ENCODE measurements at places on chromosomes 2 and 18. TPM values are rescaled to one million over a fixed set of nuclear protein-coding genes. Genes with fewer than 3 reads are reported as not detected.
A peak's percentile ranks its signal among the peaks of the same experiment; 100 is the strongest.

SERPINB4 gene
- not detected for total RNA-seq

SERPINB12 gene
- not detected for total RNA-seq

SERPINB3 gene
- not detected for total RNA-seq

RGPD4 gene
- total RNA-seq: not detected

MAP4K4 gene
- total RNA-seq: 142 TPM

RAB6C gene
- not detected for total RNA-seq

TUBB8B gene
- total RNA-seq: not detected

DNA sequence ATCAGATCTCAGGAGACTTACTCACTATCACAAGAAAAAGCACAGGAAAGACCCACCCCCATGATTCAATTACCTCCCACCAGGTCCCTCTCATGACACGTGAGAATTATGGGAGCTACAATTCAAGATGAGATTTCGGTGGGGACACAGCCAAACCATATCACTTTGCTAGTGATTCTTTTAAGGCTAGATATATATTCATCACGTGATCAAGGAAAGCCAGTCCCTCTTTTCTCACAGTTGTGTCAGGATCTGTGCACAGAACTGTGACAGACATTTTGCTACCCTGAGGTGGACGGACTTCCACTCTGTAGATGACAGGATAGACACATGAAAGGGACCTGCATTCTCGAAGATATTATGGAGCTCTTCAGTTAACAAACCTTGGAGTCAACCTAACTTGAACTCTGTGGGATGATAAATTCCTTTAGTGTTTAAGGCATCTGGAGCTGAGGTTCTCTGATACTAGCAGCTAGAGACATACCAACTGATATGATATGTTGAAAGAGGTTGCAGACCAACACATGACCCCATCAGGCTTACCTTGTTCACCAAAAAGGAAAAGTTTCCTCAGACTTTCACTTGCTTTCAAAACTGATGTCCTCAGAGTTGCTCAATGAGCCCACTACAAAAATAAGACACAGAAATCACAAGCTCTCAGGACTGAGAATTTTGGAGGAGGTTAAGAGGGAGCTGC, 66.3 kb upstream of the SCG2 start:
- no peak for DNase-seq
- H3K4me1 ChIP-seq: no peaks in the 10 kb centered on the region
- H3K36me3 ChIP-seq: no peaks in the 10 kb centered on the region
- H3K4me3 ChIP-seq: no peak overlapping the region
- H3K27me3 ChIP-seq: peaks cover 7% of the 10 kb centered on the region
- no peak overlapping the region for H3K27ac ChIP-seq

DNA sequence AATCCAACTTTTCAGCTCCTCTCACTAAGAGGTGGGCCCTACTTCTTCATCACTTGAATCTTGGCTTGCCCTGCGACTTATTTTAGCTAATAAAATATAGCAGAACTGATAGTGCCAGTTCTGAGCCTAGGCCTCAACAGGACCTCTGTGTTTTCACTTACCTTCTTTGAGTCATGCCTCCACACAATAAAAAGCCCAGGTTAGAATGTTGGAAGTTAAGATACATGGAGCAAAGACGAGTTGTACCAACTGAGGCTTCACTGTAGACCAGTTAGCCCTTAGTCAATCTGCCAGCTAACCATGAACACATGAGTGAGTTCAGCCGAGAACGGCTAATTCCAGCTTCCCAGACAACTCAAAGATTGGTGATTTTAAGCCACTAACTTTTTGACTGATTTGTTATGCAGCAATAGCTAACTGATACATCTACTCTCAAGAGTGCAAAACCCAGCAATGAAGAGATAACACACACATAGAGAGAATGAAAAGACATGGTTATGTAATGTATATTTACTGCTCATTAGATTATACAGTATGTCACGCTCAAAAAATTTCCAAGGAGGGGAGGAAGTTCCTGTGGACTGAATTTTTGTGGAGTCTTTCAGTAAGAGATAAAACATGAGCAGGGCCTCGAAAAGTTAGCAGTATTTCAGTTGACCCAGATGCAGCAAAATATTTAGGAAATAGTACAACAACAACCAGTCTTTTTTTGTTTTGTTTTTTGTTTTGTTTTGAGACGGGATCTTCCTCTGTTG, 181.1 kb downstream of the MYCN start:
- H3K4me3 ChIP-seq: no peak overlapping the region
- H3K4me1 ChIP-seq: no peaks in the 10 kb centered on the region
- H3K27me3 ChIP-seq: no peaks in the 10 kb centered on the region
- no peaks in the 10 kb centered on the region for H3K36me3 ChIP-seq
- H3K27ac ChIP-seq: no peak overlapping the region
- DNase-seq: no peak

GRCh38 chr2:216632952-216633615, at the start of gene IGFBP2:
TSS of gene IGFBP2 (plus strand) at chr2:216633420. CDS start at chr2:216633524, 104 bp downstream.
- peak within 1 kb of the TSS; percentile 72 for H3K4me3 ChIP-seq
- peaks cover 5% of the 10 kb centered on the region for H3K36me3 ChIP-seq
- H3K27me3 ChIP-seq: peaks cover 64% of the 10 kb centered on the region
- DNase-seq: peak; percentile 30
- peaks cover 27% of the 10 kb centered on the region for H3K4me1 ChIP-seq

- H3K27me3 ChIP-seq: no peaks in the 10 kb centered on the region
- H3K4me3 ChIP-seq: no peak overlapping the region
- no peaks in the 10 kb centered on the region for H3K36me3 ChIP-seq
- no peaks in the 10 kb centered on the region for H3K4me1 ChIP-seq
Observed at GRCh38 chr2:66478299-66478698, 43.4 kb downstream of the MEIS1 start.

GRCh38 chr2:19137433-19137832, 221.0 kb downstream of the OSR1 start:
- no peaks in the 10 kb centered on the region for H3K4me1 ChIP-seq
- H3K27ac ChIP-seq: no peak overlapping the region
- no peak overlapping the region for H3K4me3 ChIP-seq
- no peak for DNase-seq

GRCh38 chr18:48894799-48895346, 55.9 kb downstream of the SMAD7 start:
- peaks cover 3% of the 10 kb centered on the region for H3K27me3 ChIP-seq
- peaks cover 6% of the 10 kb centered on the region for H3K4me1 ChIP-seq
- DNase-seq: no peak
- H3K27ac ChIP-seq: peak overlapping the region; percentile 26
- no peak overlapping the region for H3K4me3 ChIP-seq
- H3K36me3 ChIP-seq: no peaks in the 10 kb centered on the region

DNA sequence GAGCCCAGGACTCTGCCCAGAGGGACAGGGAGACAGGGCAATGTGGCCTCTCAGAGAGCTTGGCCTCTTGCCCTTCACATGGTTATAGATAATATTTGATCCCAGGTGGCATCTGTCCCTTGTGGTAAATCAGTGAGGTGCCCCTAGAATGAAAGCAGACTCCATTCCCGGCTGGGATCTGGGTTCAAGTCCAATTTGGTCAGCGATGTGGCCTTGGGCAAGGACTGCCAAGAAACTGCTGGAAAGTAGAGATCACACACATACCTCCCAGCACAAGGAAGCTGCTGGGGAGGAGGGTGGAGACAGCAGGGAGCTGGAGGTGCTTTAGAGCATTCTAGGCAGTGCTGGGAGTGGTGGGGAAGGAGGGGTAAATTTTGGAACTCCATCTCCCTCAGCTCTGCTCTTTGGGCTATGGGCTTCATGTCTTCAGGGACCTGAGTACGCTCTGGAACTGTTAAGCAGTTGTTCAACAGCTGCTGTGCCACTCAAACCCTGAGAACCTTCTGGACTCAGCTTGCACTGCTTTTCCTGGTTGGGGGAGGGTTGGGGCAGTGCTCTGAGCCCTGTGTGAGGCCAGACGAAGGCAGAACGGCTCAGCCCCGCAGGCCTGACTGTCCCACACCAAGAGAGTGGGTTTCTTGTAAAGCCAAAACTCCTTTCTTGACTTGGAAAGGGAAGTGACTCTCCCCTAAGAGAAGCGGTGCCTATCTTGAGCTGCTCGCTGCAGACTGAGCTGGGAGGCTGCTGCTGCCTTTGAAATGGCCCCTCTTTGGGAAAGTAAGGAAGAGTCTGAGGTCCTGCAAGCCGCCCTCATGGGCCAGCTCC, 23.0 kb downstream of the INPP5D start:
- H3K4me1 ChIP-seq: peaks cover 89% of the 10 kb centered on the region
- H3K4me3 ChIP-seq: peak overlapping the region; percentile 65
- H3K27me3 ChIP-seq: no peaks in the 10 kb centered on the region
- H3K36me3 ChIP-seq: peaks cover 81% of the 10 kb centered on the region
- peak overlapping the region; percentile 88 for H3K27ac ChIP-seq

GRCh38 chr18:10067670-10068659, 154.1 kb downstream of the VAPA start:
- no peaks in the 10 kb centered on the region for H3K27me3 ChIP-seq
- H3K36me3 ChIP-seq: no peaks in the 10 kb centered on the region
- no peak overlapping the region for H3K27ac ChIP-seq
- DNase-seq: no peak
- no peak overlapping the region for H3K4me3 ChIP-seq
- peaks cover 3% of the 10 kb centered on the region for H3K4me1 ChIP-seq

DNA sequence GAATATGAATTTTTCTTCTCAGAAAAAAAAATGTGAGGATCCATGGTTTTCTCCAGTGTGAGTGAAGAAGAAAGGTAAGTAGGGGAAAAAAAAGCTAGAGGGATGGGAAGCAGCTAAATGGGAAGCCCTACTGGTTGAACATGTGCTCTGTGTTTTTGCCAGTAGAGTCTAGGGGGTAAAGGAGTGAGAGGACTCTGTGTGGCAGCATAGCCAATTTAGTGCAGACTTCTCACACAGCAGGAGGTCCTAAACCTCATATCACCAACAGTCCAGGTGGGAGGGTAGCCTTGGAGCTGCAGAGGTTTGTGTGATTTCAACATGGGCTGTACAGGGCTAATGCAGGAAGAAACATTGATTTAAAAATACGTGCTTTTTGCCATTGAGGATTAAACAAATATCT, 334.5 kb upstream of the SPHKAP start:
- no peak for DNase-seq
- no peaks in the 10 kb centered on the region for H3K4me1 ChIP-seq
- H3K36me3 ChIP-seq: no peaks in the 10 kb centered on the region
- H3K27me3 ChIP-seq: no peaks in the 10 kb centered on the region
- H3K27ac ChIP-seq: no peak overlapping the region

DNA sequence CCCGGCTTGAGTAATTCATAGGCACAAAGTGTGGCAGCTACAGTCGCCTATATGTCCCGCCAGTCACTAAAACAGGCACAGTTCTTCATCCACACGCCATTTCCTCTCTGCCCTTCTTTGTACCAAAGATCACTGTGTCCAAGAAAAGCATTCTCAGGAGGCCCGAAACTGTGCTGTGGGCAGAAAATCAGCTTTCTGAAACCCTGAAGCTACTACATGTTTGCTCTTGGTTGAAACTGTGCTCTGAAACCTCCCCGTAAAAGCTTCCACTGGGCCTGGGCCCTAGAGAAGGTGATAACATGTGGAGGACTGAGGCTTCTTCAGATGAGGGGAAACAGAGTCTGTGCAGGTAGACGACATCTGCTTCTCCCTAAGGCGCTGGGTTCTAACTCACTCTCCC, 75.6 kb upstream of the ID2 start:
- peaks cover 27% of the 10 kb centered on the region for H3K4me1 ChIP-seq
- no peak overlapping the region for H3K4me3 ChIP-seq
- no peak overlapping the region for H3K27ac ChIP-seq
- no peaks in the 10 kb centered on the region for H3K36me3 ChIP-seq
- peaks cover 4% of the 10 kb centered on the region for H3K27me3 ChIP-seq
- no peak for DNase-seq

DNA sequence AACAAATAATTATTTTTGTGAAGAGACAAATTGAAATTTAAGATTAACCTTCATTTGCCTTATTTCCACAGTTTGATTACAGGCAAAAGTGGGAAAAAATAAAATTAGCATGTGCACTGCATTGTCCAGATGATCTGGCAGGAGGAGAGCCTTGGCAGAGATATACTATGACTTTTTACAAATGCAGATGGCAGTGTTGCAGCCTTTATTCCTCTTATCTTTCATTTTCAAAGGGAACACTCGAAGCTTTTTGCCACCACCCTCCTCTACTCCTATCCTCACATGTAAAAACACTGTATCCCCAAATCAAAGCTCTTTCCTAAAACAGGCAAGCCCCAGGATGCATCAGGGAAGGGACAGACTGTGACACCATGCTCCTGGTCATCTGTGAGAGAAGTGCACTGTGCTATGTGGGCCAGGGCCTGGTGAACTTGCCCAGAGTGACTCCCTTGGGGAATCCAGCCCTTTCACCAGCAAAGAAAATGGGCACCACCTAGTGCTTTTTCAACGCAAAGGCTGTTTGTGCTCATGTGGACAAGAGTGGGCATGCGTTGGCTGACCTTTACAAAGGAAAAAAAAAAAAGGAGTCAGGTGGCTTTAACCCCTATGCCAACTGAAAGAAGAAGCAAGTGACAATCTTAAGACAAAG, 74.7 kb upstream of the ETAA1 start:
- H3K4me3 ChIP-seq: no peak overlapping the region
- H3K27ac ChIP-seq: no peak overlapping the region
- DNase-seq: no peak
- peaks cover 3% of the 10 kb centered on the region for H3K27me3 ChIP-seq
- H3K36me3 ChIP-seq: no peaks in the 10 kb centered on the region

GRCh38 chr2:118371515-118371914, 283.2 kb downstream of the INSIG2 start:
- no peaks in the 10 kb centered on the region for H3K36me3 ChIP-seq
- H3K4me1 ChIP-seq: no peaks in the 10 kb centered on the region
- H3K4me3 ChIP-seq: no peak overlapping the region
- no peak for DNase-seq
- no peak overlapping the region for H3K27ac ChIP-seq
- H3K27me3 ChIP-seq: peaks cover 13% of the 10 kb centered on the region

- no peak for DNase-seq
- H3K4me3 ChIP-seq: no peak overlapping the region
- no peaks in the 10 kb centered on the region for H3K36me3 ChIP-seq
- peaks cover 24% of the 10 kb centered on the region for H3K27me3 ChIP-seq
- H3K4me1 ChIP-seq: peaks cover 8% of the 10 kb centered on the region
Observed at GRCh38 chr2:1740716-1741589, 3.4 kb downstream of the PXDN start.

DNA sequence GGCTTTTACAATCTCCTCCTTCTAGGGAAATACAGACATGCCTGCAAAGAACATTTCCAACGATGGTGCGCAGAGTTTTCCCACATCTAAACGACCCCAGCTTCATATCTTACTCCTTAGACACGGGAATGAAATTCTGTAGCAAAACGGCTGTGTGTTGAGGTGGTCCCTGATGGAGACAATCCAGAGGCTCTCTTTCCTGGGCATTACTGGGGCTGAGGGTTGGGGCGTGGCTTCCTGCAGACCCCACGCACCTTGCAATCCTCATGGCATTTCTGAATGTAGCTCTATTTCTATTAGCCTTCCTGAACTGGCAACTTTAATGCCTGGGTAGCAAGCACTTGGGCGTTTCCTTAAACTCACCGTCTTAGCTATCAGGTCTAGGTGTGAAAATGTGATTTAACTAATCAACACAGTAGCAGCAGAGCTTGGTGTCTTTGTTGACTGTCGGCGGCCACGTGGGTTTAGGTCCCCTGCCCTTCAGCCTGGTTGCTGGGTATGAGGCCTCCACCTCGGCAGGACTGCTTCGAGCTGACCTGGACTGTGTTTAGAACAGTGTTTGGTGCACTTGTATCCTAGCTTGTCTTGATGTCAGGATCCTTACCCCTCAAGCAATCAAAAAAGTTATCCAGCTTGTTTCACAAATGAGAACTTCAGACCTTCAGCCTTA, 242.8 kb downstream of the GBX2 start:
- no peaks in the 10 kb centered on the region for H3K4me1 ChIP-seq
- DNase-seq: no peak
- no peak overlapping the region for H3K4me3 ChIP-seq
- no peaks in the 10 kb centered on the region for H3K36me3 ChIP-seq

GRCh38 chr2:23078784-23079434, 306.1 kb upstream of the KLHL29 start:
- no peaks in the 10 kb centered on the region for H3K36me3 ChIP-seq
- H3K4me3 ChIP-seq: no peak overlapping the region
- no peak for DNase-seq
- H3K4me1 ChIP-seq: no peaks in the 10 kb centered on the region
- no peak overlapping the region for H3K27ac ChIP-seq

All from activated CD4-positive, alpha-beta T cell treated with anti-CD3 and anti-CD28 coated beads, Interleukin-2, amount 10 ng/mL, durations not matched to agents 7 days and 5 days (primary cell).